ENCODE measurements at places on chromosomes 7 and 10.

DNA sequence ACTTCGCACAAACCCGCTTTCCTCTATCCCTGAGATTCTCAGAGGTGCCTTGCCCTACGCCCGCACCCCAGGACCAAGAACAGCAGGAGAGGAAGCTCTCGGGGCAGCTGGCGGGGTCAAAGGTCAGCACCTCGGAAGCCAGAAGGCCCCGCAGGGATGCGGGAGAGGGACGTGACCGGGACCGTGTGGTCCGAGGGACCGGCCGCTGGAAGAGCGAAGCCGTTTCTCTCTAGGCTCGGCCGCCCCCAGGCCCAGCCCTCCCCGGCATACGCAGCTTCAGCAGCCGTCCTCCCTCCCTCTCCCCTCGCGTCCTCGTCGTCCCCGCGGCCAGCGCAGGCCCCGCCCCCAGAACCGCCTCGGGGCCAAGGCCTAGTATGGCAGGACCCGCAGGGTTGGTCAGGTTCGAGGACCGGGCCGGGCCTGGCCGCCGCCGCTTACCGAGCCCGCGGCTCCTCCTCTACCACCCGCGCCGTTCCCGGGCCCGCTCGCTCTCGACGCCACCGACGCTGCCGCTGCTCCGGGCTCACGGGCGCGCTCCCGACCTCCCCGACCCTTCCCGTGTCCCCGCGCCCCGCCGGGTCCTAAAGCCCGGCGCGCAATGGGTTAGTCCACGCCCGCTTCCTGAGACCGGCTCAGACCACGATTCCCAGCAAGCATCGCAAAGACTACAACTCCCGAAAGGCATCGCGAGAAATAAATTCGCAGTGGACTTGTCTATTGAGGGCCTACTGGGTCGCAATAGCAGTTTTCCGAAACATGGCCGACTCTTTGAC, at the start of gene ARMH3:
Gene ARMH3 (minus strand): TSS at position 527 of the 773 bp plus-strand sequence. CDS start 16,059 bp downstream, outside the sequence.
- DNase-seq: peak; percentile 93

DNA sequence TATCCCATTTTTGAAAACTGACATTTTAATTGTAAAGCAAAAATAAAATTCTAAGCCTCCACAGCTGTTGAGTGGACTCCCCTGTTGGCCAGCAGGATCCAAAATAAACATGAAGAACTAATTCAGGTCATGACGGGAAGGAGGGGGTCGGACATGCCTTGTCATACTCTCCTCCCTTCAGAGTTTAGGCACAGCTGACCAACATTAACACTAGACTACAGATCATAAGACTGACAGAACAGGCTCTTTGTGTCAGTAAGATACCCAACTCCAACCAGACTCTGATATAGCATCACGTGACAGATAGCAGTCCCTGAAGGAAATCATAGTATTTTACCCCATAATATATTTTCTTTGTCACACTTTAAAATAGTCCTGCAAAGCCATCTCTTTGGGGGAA, 20.9 kb upstream of the ZNF12 start:
- no peak for DNase-seq

DNA sequence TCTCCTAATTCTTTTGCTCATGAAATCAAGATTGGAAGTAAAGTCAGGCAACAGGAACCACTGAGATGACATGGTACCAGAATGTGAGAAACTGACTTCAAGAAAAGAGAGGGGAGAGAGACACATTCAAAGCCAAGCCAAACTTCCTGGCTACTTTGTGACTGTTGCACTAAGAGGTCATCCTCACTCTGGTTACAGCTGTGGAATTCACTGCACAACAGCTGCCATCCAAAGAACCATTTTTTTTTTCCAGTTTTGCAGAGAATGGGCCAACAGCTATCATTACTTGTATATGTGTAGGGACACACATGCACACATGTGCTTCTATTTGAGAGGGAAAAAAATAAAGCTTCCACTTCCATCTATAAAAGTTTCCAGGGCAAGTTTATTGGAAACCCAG, 203.5 kb downstream of the GLI3 start:
- DNase-seq: no peak

DNA sequence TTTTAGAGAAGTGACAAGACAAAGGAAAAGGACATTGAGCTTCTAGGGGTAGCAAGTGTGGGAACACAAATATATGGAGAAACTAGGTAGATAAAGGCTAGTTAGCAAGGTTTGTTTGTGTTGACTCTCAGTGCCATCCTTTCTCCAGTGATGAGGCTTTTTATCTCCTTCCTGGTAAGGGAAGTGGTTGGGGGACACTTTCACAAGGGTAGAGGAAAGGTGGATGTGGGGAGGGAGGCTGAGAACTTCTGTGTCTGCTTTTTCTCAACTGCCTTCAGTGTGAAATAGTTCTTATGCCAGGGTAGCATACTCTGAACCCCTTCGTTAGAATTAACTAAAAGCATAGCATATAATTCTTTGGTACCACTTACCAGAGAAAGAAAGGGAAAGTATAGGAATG, 93.0 kb upstream of the STRIP2 start:
- no peak for DNase-seq

- DNase-seq: no peak
Measured at GRCh38 chr7:130930681-130931080, 196.7 kb upstream of the KLF14 start.

GRCh38 chr10:109317746-109318366, 605.5 kb downstream of the XPNPEP1 start:
- DNase-seq: no peak

- no peak for DNase-seq
Measured at GRCh38 chr10:43649185-43649523, 473 bp upstream of the ZNF32 start.

DNA sequence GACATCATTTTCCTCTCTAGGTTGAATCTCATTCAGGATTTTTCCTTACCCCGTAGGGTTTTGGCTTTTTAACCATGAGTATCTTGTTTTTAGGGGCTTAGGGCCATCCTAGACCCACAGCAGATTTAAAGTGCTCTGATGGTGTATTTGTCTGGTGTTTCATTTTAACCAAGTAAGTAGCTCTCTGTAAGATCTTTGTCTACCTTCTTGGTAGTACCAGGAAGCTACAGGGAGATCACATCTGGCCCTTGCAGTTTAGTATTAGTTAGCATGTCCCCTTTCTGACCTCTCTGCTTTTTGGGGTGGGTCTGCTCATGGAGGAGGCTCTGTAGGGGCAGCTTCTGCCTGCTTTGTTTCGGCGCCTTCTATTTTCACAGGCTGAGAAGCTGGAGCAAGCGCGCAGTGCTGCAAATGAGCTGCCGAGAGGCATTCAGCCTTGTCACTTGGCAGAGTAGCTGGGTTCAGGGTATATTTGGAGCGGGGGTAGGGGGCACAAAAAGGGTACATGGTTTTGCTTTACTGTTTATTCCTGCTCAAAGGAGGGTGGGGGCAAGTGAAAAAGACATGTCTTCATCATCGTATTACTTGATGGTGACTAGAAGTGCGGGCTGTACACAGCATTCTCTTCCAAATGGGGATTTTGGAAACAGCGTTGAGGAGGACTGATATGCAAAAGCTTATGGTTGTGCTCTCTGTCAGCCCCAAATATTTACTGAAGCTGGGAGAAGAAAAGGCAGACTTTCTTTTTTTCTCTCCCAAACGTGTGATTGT, 146.3 kb downstream of the CELF2 start:
- no peak for DNase-seq

DNA sequence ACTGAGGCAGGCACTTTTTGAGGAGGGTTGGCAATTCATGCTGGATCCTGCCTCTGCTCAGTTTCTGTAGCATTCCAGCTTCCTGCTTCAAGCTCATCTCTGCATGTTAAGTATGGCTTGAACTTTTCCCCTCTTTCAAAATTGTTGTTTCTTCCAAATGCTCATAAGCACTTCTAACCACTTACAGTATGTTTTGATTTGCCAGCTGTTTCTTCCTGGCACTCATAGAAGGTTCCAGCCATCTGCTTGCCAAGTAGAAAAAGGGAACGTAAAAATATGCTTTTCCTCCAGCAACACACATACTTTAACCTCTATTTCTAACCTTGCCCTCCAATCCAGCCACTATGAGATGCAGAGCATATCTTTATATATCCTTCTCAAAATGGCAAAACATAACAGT, 692.6 kb upstream of the COBL start:
- no peak for DNase-seq

- no peak for DNase-seq
Measured at GRCh38 chr10:78354101-78354500, 320.4 kb downstream of the RPS24 start.

GRCh38 chr10:13555884-13556510, 27.2 kb upstream of the BEND7 start:
- no peak for DNase-seq

DNA sequence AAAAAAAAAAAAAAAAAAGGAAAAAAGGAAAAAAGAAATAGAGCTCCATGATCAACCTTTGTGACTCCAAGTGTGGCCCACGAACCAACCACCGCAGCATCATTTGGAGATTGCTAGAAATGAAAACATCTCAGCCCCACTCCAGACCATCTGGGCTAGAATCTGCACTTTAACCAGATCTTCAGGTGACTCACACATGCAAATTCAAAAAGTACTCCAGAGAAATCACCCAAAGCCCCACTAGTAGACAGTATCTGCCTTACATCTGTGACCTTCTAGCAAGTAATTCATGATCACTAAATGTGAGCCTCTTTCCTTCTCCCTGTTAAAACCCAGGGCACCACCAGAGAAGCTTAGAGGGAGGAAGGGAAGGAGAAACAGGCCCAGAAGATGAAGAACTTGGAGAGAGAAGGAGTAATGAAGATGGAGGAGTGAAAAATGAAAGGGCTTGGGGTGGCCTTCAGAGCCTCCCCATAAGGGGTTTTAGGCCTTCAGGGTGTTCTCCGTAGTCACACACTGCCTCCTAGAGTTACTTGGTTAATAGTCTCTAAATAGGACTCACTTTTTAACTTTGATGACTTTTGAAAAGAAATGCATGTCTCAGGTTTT, 94.0 kb downstream of the SLC37A3 start:
- DNase-seq: no peak

GRCh38 chr7:108358553-108358952, 97.7 kb downstream of the NRCAM start:
- DNase-seq: no peak

DNA sequence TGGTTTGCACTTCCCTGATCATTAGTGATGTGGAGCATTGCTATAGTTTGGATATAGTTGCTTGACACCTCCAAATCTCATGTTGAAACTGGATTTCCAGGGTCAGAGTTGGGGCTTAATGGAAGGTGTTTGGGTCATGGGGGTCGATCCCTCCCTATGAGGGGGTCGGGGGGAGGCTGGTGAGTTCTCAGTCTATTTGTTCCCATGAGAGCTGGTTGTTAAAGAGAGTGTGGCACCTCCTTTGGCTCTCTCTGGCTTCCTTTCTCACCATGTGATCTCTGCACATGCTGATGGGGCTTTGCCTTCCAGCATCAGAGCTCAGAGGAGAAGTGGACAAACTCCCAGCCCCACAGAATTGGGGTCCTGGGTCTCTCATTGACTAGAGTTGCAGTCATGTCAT, 36.8 kb upstream of the BAMBI start:
- no peak for DNase-seq

- no peak for DNase-seq
Measured at GRCh38 chr7:141679014-141679413, 23.0 kb downstream of the DENND11 start.

- no peak for DNase-seq
Measured at GRCh38 chr10:28505359-28505959, 27.5 kb upstream of the WAC start.

DNA sequence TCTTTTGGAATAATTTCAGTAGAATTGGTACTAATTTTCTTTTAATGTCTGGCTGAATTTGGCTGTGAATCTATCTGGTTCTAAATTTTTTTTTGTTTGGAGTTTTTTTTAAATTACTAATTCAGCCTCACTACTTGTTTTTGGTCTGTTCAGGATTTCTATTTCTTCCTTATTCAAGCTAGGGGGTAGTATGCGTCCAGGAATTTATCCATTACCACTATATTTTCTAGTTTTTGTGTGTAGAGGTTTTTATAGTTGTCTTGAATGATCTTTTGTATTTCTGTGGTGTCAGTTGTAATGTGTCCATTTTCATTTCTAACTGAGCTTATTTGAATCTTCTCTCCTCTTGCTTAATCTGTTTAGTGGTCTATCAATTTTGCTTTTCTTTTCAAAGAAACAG, 48.9 kb upstream of the ICA1 start:
- DNase-seq: no peak

DNA sequence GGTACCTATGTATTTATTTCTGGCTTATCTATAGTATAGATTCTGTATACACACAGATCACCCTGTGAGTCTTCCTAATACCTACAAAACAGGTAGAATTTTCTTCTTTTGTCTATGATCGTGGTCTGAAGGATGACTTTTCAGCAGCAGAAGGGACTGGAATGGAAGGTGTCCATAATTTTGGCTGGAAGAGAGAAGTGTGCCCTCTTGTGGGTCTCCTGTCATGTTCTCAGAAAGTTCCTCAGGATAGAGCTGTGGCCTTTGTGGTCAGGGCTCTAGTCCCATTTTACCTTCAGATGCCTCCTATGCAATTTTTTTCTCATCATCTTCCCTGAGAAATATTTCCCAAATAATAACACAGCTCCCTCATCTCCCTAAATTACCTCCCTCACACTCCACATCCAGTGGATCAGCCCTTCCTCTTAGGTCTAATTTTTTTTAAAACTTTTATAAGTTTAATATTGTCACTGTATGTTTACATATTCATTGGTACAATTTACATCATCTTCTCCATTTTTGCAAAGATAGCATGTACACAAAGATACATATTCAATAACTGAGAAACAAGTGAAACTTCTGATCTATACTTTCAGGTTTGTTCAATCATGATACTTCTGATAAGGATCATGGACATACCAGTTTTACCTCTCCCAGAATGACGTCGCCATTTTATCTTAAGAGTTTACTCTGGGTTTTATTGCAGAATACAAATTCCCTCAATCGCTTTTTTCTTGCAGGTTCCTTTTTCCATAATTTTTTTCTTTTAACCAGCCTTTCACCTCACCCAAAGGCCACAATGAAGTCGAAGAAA, 112.7 kb downstream of the REEP3 start:
- DNase-seq: no peak

GRCh38 chr10:119090968-119091367, 10.4 kb upstream of the EIF3A start:
- no peak for DNase-seq

- no peak for DNase-seq
Measured at GRCh38 chr7:99209781-99210180, 1.9 kb upstream of the KPNA7 start.

DNA sequence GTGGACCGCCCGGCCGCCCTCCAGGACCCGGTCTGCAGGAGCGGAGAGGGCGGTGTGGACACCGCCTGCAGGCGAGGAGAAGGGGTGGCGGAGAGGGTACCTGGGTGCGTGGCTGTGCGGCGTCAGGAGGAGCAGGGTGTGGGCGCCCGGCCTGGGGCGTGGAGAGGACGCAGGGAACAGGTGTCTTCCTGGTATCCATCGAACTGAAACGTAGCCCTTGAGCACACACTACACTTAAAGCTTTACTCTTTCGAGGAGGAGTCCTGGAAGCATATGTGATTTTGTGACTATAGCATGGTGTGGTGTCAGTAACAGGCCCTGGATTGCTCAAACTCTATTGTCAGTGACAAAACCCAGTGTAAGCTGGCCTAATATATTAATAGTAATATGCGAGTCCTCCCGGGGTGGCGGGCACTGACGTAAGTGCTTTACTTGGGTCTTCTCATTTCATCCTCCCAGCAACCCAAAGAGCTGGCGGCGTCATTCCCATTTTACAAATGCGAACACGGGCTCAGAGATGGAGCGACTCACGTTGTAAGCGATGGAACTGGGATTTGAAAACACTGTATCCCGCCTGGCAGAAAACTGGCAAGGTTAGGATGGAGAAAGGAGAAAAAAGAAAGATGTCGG, 508 bp upstream of the TECPR1 start:
- DNase-seq: no peak

Measured in WTC11 (cell line).